ENCODE measurements at places on chromosomes 5 and 9.

DNA sequence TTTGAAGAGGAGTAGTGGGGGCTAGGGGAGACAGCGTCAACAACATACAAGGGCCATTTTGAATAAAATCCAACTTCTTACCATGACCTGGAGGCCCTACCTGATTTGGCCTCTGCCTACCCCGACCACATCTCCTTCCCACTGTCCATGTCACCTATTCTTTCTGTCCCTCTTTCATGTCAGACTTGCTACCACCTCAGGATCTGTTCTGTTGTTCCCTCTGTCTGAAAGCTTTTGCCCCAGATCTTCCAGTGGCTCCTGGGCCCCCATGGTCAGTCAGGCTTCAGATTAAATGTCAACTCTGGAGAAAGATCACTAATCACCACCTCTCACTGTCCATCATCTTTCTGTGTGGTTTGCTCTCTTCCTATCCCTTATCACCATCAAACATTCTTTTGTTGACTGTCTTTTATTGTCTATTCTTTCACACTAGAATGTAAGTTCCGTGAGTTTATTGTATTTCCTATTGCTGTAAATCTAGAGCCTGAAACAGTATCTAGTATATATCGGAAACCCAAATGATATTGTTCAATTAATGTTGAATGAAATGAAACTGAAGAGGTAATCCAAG, 31.2 kb upstream of the APC start:
- DNase-seq = no peak

DNA sequence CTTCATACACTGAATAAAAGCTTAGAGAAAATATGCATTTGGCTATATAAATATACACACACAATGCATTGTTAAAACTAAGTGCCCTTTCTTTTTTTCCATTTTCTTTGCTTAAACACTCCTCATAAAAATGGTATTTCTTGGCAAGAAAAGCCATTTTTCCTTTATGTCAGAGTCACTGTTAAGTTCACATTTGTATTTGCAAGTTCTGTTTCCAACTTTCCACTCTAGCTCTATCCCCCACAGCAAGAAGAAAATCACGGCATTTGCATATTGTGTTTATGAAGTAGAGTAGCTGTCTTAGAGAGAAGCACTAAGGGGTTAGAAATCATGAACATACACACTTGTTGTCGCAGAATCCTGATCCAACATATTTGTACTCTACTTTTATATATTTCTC, 662.1 kb upstream of the MEF2C start:
- no peak for DNase-seq

DNA sequence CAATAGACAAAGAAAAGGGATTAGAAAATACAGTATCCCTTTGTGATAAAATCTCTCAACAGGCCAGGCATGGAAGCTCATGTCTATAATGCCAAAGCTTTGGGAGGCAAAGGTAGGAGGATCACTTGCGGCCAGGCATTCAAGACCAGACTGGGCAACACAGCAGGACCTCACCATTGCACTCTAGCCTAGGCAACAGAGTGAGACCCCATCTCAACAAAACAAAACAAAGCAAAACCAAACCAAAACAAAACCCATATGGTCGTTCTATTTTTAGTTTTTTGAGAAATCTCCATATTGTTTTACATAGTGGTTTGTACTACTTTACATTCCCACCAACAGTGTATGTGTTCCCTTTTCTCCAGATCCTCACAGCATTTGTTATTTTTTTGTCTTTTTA, 193.0 kb downstream of the KIAA0825 start:
- no peak for DNase-seq

DNA sequence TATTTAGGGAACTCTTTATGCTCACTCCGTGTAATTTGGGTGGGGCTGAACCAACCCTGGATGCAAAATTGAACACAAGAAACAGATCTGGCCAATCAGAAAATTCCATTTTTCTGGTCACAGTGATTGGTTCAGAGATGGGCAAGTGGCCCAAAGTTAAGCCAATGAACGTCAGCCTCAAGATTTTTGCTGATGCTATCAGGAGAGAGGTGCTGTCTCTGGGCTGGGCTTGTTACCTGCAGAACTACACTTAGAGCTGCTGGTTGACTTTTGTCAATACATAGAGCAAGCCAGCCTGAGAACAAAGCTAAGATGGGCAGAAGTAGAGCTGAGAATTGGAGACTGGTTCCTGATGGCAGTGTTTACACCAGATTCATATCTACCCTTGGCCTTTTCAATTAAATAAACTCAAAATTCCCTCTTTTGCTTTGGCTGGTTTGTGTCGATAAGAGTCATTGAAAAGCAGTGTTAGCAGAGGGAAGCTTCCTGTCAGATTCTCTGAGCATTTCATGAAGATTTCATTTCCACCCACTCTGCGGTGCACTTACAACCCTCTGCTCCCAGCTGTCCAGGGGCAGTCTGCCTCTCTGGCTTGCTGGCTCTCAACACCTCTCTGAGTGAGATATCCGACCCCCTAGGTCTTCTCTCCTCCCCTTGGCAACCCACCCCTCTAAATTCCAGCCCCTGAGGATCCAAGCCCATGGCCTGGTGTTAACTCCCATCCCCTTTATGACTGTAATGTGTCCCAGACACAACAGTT, 64.5 kb upstream of the PPARGC1B start:
- DNase-seq = no peak

- no peak for DNase-seq
These were observed 837.2 kb downstream of the EFNA5 start for GRCh38 chr5:106833517-106833916.

DNA sequence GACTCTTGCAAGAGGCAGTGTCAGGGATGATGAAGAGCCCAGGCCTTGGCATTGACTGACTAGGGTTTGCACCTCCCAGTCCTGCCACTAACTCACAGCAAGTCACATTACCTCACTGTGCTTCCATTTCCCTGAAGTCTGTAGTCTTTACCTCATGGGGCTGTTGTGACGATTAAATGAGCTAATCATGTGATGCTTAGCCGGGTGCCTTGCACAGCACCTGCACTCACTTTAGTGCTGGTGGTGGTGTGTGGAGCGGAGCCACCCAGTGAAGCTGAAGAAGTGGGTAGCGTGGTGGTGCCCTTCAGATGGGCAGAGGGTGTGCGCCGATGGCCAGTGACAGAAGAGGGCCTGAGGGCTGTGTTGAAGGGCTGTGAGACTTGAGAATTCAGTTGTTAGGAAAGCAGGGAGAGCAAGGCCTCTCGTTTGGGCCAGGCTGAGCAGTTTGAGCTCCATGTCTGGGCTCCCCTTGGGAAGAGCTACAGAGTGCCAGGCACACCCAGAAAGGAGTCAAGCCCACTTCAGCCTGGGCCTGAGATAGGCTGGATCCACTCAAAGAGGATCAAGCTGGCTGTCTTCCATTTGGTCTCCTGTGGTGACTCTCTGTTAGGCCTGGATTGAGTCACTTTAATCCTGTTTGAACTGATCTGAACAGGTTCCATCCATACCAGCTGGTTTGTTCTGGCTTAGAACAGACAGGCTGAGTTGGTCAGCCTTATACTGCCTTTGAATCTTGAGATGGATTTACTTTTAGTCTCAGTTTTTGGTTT, 42.5 kb downstream of the RALGPS1 start:
- no peak for DNase-seq

DNA sequence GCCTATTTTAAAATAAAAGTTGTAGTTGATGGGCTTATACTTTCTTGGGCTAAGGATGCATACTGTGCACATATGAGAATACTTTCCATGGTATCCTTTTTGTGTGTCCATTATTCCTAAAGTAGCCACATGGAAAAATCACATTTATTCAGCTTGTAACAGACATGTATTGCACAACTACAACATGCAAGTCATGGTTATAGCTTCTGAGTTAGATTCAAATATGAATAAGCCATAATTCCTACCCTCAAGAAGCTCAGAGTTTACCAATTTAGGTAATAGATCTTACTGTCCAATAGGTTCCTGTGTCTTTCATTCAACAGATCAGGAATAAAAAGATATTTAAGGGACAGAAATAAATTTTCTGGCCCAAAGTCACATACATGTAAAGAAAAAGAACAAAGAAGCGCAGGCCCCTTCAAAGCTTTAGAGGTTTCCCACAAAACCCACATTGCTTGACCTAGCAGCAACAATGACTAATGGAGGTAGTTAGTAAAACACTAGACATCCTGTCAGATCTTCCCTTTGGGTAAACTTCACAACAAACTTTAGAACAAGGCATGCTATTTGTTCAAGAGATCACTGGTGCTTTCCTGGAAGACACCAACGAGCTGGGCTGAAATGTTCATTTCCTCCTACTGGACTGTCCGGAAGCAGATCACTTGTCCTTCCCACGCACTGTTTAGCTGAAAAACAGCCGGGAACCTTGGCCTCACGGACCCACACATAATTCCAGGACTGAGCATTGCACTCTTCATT, 78.4 kb upstream of the ITGA1 start:
- peak; percentile 88 for DNase-seq

GRCh38 chr9:68963416-68963815, 50.5 kb downstream of the PRKACG start:
- no peak for DNase-seq

GRCh38 chr9:137026828-137027227, 1.2 kb downstream of the ABCA2 start:
- DNase-seq = no peak

DNA sequence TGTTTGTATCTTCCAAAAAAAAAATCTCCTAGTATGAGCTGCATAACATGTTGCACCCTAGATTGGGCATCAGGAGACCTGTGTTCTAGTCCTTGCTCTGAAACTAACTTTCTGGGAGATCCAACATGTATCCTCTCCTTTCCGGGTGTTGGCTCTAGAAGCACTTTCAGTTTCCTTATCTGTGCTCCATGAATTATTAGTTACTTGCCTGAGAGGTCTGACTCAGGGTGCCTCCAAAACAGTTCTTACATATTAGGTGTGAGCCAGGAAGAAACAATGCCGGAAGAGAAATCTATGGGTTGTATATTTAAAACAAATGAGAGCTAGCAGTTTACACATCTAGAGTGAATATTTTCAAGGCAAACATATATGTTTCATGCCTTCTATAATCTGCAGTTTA, 36.7 kb upstream of the SLC36A2 start:
- DNase-seq = no peak

Measured in HepG2 (cell line).